ENCODE measurements at places on chromosomes 2 and 18.
A peak's percentile ranks its signal among the peaks of the same experiment; 100 is the strongest.

DNA sequence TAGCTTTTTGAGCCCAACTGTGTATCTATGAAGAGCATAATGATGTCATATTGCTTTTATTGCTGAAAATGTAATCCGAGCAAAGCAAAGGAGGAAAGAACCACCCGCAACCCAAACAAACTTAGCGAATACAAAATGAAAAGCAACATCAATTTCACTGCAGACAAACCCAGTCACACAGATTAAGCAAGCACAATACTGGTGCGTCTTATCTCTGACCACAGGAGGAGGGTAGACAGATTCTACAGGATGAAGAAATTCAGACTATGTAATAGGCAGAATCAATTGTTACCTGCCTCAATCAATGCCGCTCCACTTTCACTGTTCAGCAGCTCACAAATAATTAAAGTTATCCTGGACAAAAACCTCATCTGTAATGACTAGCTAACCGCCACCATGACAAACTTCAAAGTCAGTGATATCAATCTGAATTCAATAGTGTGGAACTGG, 115.5 kb upstream of the SP3 start:
- DNase-seq, result no peak

GRCh38 chr2:219495531-219496122, 3.1 kb upstream of the GMPPA start:
- DNase-seq, result peak; percentile 35

DNA sequence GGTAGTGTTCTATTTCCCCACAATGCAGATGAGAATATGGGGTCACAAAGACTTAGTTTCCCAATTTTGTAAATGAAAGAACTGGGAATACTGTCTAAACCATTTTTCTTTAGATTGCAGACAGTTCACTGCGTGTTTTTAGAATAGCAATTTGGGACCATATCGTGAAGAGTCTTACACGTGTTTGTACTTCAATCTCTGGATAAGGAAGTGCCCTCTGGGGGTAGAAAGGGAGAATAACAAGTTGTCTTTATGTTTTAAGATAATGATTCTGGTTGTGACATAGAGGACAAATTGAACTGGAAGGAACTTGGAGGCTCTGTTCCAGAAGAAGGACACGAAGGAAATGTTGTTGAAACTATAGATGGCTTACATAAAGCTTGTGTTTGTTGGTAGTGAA, 457.7 kb downstream of the CBLN2 start:
- no peak for DNase-seq

DNA sequence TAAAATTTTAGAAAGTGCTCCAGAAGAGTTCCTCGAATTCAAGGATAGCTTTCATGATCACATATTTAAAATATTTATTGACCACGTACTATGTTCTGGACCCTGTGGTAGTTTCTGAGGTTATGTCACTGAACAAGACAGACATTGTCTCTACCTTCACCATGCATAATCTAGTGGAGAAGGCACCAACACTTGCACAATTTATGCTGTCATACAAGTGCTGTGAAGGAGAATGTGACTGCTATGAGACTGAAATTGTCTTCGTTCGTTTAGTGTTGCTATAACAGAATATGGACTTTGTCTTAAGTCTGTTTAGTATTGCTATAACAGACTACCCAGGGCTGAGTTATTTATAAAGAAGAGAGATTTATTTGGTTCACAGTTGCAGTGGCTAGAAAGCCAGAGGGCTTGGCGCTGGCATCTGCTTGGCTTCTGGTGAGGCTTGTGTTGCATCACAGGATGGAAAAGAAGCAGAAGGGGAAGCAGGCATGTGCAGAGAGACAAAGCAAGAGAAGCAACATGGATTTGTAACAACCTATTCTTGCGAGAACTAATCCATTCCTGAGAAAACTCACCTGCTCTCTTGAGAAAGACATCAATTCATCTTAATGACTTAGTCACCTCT, 50.0 kb upstream of the RFX8 start:
- DNase-seq, result no peak

Measured in stimulated activated CD4-positive, alpha-beta T cell treated with anti-CD3 and anti-CD28 coated beads, Interleukin-2, amount 100 ng/mL, for 4 hours (primary cell).